ENCODE measurements at places on chromosomes 2 and 18. TPM values are rescaled to one million over a fixed set of nuclear protein-coding genes. Genes with fewer than 3 reads are reported as not detected.

- peak; percentile 100 for DNase-seq
Observed at GRCh38 chr2:150487537-150488429, at the start of gene RND3. TSS of gene RND3 (minus strand) at chr2:150487667. CDS start at chr2:150487417, 250 bp downstream.

GRCh38 chr18:12838178-12838634 is 45.8 kb downstream of the PTPN2 start:
- DNase-seq: peak; percentile 92

GRCh38 chr2:136331226-136331625 is 213.3 kb upstream of the CXCR4 start:
- no peak for DNase-seq

DNA sequence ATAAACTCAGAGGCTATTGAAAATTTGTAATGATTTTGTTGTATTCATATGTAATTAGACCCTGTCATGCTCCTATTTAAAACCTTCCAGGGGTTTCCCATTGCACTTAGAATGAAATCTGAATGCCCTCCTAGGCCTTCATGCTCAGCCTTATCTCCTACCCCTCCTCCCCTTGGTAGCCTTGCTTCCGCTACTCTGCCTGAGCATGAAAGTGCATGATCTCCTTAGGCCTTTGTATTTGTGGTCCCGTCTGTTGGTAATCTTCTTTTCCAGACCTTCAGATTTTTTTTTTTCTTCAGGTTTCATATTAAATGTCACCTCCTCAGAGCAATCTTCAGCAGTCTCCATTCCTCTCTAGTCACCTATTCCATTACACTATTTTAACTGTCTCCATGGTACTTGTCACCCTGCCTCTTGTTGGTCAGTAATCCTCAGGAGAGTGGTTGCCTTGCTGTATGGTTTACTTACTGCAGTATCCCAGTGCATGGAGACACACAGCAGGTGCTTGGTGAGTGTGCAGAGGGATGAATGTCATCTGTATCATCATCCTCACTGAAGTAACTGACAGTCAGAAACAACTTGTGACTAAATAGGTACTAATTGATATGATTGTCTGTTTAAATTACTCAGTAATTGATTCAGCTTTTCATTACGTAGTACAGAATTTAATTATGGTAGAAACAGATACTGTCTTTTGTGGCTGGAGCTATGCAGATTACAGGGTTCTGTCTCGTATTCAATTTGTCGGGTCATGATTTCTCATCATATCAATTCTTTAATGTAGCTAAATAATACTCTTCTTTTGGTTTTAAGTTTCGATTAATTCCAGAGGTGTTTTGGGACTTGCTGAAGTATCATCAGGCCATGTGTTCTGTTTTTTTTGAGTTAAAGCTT is 63.9 kb downstream of the PHLPP1 start:
- DNase-seq: no peak

DNA sequence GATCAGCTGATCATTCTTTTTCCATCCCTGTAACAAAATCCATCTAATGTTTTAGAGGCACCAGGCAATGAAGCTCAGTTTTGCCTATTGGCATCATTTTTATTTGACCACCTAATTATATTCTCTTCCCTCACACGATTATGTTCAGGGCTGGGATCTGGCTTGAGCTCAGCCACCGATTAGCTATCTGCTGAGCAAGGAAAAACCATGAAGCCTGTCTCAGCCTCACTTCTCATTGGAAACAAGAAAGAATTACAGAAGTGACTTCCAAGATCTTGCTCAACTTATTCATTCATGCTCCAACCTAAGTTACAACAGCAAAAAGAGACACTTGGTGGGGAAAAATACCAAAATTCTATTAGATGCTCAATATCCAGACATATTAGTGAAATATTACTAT is 139.0 kb upstream of the SH3BP4 start:
- peak; percentile 62 for DNase-seq

DNA sequence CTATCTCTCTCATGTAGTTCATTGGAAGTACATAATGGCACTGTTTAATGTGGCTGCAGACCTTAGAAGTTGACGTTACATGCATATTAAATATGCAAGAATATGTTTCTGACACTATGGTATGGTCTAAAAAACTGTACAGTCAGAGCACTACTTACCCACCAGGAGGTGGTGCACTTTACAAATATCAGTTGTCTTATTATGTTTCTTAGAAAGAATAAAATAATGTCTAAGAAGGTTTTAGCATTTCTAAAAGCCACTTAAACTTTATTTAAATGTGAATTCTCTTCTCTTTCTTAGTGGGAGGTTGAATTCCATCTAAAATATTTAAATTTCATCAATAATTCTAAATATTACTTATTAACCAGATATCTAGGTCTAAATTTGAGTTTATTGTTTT is 4.3 kb downstream of the TMEFF2 start:
- peak; percentile 72 for DNase-seq

- peak; percentile 68 for DNase-seq
Observed at GRCh38 chr2:188369365-188369764, 77.7 kb downstream of the GULP1 start.

DNA sequence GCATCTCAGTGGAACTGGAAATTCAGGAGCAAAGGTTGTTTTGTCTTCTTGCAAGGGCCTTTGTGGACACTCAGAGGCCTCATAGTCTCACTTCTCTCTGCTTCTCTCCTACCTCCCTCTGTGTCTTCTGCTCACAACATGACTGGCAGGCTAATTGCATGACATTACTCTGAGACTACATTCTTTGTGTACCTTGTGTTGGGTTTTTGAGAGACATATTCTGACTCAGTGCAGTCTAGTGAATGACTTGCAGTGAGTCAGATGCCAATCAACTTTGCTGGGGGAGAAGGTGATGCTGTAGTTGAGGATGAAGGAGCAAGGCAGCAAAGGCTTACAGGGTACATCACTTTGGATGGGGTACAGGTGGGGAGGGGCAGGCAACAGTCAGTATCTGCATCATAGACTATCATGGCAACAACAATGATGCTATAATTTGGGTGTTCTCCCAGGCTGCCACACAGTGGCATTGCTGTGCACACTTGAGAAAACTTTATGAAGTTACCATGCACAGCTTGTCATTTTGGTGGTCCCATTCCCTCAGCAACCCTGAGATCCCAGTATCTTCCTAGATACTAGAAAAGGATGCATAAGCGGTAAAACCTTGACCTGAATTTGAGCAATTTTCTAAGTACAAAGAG is 69.3 kb upstream of the SLC16A14 start:
- DNase-seq: no peak

DNA sequence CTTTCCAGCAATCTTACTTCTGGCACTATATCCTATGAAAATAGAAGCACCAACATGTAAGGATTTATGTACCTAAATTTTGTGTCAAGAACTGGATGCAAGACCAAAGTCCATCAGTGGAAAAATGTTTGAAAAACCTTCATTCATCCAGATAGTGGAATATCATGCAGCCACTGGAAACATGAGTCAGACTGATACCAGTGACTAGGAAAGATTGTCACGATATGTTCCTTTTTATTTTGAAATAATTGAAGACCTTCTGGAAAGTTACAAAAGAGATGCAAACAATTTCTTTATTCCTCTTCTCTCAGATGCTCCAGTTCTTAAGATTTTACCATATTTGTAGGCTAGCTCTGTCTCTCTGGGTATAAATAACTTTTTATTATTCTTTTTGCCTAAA is 40.5 kb upstream of the IL1R2 start:
- DNase-seq: no peak

DNA sequence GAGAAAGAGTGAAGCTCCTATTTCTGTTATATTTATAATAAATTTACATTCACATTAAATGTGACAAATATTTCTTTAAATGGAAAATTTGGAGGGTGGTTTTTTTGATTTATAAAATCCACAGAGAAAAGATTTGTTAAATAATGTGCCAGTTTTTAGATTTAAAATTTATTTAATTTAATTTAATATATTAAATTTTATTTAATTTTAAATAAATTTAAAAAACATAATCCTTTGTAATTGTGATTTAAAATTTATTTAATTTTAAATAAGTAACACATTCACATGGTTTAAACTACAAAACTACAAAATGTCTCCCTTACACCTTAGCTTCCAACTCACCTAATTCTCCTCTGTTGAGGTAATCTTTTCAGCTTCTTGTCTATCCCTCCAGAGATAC is 123.3 kb downstream of the UBE2E3 start:
- DNase-seq: no peak

- no peak for DNase-seq
Observed at GRCh38 chr18:50638016-50638883, 78.4 kb downstream of the MAPK4 start.

DNA sequence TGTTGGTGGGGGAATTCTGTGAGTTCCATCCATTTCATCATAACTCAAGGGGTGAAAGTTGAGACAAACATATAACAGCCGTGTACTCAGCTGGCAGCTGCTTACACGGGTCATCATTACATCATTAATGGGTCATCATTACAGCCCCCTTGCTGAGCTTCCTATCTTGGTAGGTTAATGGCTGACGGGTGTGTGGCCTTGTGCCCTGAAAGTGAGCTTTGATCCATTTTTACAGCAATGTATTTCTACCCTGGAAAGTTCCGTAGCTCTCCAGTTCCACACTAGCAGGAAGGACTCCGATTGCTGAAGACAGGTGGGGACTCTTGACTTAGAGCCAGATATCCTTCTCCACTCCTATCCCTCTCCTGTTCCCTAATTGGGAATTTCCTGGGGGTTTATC is 105.2 kb upstream of the DLX2 start:
- no peak for DNase-seq

DNA sequence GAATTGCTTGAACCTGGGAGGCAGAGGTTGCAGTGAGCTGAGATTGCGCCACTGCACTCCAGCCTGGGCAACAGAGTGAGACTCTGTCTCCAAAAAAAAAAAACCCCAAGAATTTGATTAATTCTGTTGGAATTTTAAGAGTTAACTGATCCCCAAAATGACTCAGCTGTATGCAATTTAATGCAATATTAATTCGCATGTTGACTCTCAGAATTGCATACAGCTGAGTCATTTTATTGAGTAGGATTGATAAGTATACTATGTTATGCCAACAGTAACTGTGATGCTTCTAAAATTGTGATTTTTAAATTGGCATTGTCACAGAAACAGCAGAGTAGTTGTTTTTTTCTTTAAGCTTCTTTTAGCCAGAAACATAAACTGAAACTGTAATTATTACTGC is 19.6 kb downstream of the MSH2 start:
- DNase-seq: peak; percentile 62

DNA sequence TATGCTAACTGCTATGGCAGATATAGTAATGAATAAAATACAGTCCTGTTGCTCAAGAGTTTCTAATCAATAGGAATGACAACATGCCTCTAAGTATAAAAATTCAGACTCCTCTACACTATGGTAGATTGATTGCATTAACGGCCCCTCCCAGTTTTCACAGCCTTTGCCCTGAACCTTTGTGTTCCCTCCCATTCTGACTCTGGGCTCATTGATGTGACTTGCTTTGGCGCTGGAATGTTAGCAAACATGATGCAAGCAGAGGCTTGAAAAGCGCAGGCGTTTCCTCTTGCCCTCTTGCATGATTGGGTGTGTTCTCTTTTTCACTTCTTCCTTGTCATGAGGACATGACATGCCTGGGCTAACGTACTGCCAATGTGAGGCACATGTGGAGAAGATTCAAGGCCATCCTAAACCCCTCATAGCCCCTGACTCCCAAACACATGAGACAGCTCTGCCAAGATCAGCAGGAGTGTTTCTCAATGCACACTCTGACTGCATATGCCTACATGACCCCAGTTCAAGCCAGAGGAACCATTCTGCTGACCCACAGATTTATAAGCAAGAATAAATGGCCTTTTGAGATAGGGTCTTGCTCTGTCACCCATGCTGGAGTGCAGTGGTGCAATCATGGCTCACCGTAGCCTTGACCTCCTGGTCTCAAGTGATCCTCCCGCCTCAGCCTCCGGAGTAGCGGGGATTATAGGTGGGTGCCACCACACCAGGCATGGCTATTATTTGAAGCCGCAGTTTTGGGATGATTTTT is 49.7 kb upstream of the CD28 start:
- peak; percentile 73 for DNase-seq

DNA sequence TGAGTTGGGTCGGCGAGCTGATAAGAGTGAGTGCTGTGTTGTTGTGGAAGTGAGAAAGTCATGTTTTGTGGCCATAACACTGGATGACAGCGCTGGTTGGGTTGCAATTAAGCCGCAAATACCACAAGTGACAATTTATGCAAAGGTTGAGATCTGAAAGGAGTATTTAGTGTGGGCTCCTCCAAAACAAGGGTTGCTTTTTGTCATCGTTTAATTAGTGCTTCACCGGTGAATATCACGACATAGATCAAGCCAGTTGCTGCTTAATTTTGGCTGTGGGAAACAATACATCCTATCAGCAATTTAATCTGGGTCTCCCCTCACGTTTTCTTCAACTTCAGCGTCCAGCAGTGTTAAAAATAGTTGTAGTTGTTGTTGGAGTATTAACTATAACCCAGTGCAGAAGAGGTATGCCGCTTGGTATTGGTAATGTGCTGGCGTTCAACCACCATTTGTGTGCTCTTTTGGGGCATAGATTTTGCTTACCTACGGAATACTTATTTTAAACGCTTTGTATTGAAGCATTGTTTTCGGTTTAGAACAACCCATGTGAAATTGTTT is 662 bp downstream of the ACVR2A start:
- DNase-seq: peak; percentile 26

DNA sequence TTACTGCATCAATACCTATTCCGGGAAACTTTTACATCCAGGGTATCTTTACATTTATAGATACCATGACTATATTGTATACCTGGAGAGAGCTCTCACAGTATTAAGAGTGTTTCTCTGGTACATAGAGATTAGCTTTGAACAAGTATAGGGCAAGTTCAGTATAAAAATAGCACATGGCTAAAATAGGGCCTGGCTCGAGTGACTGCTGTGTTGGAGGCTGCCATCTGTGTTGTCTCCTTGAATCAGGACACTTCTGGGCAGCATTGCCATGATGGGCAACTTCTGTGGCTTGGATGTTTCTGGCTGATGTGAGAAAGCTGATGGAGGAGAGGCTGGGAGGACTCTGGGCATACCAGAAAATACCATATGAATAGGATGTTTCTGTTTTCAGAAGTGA is 18.7 kb downstream of the ARHGAP28 start:
- DNase-seq: no peak

GRCh38 chr2:10841547-10842219 is 29.1 kb upstream of the PDIA6 start:
- DNase-seq: no peak

- no peak for DNase-seq
Observed at GRCh38 chr2:233063269-233063975, 3.3 kb downstream of the INPP5D start.

GRCh38 chr2:101418460-101419095 is 31.3 kb upstream of the CREG2 start:
- DNase-seq: peak; percentile 39

The CPLX4 gene
- not detected for total RNA-seq

The SCN7A gene
- total RNA-seq: under 0.01 TPM

The SKOR2 gene
- not detected for total RNA-seq

The HOXD8 gene
- 0.45 TPM for total RNA-seq

The RAMP1 gene
- 3.1 TPM for total RNA-seq

The TNFAIP6 gene
- total RNA-seq: 51.9 TPM
